GM04504 (cell line): ENCODE measurements at places on chromosomes 16 and 17.

GRCh38 chr17:77475016-77475976 is 334.5 kb downstream of the SEC14L1 start:
- DNase-seq, result peak; percentile 69

DNA sequence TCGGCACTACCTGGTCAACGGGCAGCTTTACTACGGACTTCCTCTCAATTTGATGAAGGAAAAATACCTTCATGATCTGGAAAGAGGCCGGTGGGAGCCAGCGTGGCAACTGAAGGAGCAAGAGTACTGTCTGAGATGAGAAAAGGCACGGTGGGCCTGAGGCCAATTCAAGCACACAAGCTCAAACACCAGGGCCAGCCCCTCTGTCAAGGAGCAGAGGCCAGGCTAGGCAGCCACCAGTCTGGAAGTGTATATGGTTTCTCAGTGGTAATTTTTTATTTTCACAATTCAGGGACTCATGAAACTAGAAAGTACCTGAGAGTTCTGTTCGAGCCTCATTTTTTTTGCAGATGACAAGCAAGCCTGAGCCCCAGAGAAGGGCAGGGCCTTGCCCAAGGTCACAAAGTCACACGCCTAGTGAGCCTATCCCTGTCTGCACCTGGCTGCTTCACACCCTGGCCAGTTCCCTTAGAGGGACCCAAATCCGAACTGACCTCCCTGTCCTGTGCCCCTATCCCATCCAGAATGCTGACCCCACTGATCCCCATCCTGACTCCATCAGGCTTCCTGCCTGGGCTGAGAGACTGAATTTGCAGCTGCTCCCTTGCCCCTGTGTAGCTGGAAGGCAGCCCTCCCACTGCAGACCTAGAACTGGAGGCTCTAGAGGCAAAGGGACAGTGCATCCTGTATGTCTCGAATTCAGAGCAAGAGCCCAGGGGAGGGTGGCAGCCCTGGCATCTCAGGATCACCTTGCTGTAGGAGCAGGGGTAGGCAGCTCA is 4.8 kb upstream of the TBX2 start:
- DNase-seq, result no peak

DNA sequence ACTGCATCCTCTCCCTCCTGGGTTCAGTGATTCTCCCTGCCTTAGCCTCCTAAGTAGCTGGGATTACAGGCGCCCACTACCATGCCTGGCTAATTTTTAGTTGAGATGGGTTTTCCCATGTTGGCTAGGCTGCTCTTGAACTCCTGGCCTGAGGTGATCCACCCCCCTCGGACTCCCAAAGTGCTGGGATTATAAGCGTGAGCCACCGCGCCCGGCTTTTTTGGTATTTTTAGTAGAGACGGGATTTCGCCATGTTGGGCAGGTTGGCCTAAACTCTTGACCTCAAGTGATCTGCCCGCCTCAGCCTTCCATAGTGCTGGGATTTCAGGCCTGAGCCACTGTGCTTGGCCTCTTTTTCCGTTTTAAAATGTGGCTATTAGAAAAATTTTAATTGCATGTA is 343.8 kb upstream of the RBFOX1 start:
- DNase-seq, result no peak

GRCh38 chr17:9522074-9522473 is 53.5 kb downstream of the STX8 start:
- DNase-seq, result no peak

GRCh38 chr17:65807361-65807760 is 245.9 kb upstream of the AXIN2 start:
- no peak for DNase-seq

- no peak for DNase-seq
Measured at GRCh38 chr17:16922386-16923096, 49.4 kb downstream of the TNFRSF13B start.

GRCh38 chr17:48113201-48113676 is 5.7 kb downstream of the SNX11 start:
- no peak for DNase-seq

- DNase-seq, result no peak
Measured at GRCh38 chr17:68539548-68540467, 27.6 kb downstream of the PRKAR1A start.

GRCh38 chr17:9401434-9401833 is 174.2 kb downstream of the STX8 start:
- DNase-seq, result no peak

- DNase-seq, result no peak
Measured at GRCh38 chr16:81137754-81138153, 41.6 kb upstream of the GCSH start.

DNA sequence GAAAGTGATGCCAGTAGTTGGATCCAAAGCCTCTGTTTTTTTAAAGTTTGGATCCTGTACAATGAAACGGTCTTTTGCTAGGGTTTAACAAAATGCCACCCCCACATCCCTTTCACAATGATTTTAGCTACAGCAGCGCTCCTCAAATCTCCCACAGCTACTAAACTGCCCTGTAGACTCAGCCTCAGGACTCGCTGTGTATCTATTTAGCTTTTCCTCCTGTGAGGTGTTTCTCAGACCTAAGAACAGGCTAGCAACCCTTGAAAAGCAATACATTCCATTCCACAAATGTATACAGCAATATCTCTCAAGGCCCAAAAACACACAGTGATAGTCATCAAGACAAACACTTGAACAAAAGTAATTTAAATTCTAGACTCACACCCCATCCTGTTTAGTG is 206.4 kb downstream of the ZFHX3 start:
- DNase-seq, result no peak

- no peak for DNase-seq
Measured at GRCh38 chr17:72432881-72433280, 312.1 kb downstream of the SOX9 start.

GRCh38 chr16:14232106-14232864 is 161.2 kb downstream of the MRTFB start:
- no peak for DNase-seq

- DNase-seq, result no peak
Measured at GRCh38 chr17:47317119-47317518, 6.6 kb upstream of the EFCAB13 start.

- DNase-seq, result no peak
Measured at GRCh38 chr17:57572600-57572999, 172.5 kb downstream of the CCDC182 start.

DNA sequence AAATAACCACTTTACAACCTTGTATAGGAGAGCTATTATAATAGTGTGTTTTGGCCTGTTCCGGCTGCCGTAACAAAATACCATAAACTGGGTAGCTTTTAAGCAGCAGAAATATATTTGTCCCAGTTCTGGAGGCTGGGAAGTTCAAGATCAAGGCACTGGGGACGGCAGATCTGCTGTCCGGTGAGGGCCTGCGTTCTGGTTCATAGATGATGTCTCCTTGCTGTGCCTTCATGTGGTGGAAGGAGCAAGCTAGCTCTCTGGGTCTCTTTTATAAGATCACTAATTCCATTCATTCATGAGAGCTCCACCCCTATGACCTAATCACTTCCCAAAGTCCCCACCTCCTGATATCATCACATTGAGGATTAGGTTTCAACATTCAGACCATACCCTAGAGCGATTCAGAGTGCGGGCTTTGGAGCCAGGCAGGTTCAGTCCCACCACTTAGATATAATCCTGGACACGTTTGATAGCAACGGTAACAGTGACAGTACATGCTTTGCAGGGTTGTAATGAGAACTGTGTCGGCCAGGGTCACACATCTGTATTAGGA is 76.2 kb upstream of the ZFHX3 start:
- no peak for DNase-seq

DNA sequence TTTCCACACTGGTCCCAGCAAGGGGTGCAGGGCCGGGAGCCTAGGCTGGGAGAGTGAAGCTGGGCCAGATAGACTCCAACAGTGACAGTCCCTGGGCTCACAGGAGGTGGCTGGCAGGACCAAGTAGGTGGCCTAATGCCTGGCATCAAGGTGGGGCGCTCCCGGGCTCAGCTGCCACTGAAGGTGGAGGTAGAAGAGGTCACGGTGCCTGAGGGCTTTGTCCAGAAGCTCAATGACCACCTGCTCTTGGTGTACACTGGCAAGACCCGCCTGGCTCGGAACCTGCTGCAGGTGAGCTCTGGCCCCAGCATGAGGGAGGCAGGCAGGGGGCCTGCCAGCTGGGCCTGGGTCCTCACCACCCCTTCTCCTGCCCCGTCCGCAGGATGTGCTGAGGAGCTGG is 23.8 kb downstream of the FCSK start:
- no peak for DNase-seq

DNA sequence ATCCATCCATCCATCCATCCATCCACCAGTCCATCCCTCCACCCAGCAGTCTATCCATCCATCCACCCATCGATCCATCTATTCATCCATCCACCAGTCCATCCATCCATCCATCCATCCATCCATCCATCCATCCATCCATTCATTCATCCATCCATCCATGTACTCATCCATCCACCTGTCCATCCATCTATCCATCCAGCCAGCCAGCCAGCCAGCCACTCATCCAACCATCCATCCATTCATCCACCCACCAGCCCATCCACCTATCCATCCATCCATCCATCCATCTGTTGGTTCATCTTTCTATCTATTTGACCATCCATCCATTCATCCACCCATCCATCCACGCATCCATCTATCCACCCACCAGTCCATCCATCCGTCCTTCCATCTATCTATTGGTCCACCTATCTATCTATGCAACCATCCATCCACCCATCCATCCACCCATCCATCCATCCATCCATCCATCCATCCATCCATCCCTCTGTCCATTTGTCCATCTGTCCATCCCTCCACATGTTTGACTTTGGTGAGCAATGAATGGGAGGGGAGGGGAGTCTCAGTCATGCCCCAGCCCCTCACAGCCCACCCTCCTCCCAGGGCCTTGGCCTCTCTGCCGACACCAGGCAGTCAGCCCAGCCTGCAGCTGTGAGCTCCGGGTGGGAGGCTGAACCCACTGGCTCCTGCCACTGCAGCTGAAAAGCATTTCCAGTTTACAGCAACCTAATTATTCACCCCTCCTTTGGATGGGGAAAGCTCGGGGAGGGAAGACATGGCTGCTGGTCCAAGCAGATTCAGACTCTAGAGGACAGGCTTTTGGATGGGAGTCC is 38.1 kb upstream of the SSTR5 start:
- DNase-seq, result no peak

DNA sequence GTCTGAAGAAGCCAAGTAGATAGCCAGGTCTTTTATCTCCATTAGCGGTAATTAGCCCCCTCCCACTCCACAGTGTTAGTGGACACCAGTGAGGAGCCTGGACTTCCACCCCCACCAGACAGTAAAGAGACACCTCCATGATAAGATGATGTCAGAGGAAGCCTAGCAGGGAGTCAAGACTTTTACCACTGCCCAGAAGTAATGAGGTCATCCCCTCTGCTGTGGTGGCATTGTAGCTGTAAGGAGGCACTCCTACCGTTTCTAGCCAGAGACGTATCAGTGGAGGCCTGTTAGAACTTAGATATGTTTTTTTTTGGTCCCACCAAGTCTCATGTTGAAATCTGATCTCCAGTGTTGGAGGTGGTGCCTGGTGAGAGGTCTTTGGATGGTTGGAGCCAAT is 38.1 kb downstream of the PIK3R5 start:
- DNase-seq, result no peak

- DNase-seq, result no peak
Measured at GRCh38 chr16:53482123-53482522, 20.9 kb downstream of the AKTIP start.

- no peak for DNase-seq
Measured at GRCh38 chr16:4420505-4421105, 4.2 kb upstream of the CORO7 start.

GRCh38 chr16:55475919-55476318 is 3.1 kb upstream of the MMP2 start:
- DNase-seq, result no peak

DNA sequence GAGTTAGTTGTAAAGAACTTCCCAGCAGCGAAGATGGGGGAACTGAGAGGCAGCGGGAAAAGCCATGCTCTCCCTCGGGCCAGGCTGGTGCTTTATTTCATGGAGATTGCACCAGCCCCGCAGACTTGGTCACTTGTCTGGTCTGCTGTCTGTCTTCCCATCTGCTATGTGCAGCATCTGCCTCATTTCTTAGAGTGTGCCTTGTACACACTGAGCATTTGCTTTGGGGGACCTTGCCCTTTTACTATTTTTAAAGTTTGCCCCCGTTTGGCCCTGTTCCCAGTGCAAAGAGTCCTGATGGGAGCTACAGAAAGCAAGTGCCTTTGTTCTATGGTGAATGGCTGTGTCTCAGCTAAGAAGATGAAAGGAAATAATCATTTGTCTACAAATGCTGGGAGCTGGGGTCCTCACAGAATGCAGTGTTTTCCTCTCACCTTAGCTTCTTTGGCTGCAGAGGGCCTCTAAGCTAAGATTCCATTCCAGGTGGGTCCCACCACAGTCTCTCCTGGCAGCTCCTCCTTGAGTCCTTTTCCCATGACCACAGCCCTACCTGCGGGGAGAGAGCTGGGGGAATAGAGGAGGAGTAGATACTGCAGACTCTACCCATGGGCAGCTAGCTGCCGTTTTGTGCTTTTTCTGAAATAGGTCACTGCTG is 25.1 kb upstream of the CNOT1 start:
- no peak for DNase-seq

DNA sequence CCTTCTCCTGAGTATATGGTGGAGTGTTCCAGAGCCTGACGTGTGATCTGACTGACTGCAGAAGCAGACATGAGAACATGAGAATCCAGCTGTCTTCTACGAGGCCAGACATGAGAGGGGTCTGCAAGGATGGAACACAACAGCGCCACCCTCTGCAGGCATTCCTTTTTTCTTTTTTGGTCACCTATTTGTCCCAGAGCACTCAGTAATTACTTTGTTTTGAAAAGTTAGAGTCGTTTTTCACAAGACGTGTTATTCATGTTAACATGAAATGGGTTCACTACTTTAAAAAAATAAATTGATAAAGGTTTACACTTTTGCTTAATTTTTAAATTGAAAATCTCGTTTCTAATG is 43.8 kb upstream of the ATP2A3 start:
- DNase-seq, result no peak

- DNase-seq, result no peak
Measured at GRCh38 chr17:53150101-53150698, 672.5 kb upstream of the KIF2B start.

DNA sequence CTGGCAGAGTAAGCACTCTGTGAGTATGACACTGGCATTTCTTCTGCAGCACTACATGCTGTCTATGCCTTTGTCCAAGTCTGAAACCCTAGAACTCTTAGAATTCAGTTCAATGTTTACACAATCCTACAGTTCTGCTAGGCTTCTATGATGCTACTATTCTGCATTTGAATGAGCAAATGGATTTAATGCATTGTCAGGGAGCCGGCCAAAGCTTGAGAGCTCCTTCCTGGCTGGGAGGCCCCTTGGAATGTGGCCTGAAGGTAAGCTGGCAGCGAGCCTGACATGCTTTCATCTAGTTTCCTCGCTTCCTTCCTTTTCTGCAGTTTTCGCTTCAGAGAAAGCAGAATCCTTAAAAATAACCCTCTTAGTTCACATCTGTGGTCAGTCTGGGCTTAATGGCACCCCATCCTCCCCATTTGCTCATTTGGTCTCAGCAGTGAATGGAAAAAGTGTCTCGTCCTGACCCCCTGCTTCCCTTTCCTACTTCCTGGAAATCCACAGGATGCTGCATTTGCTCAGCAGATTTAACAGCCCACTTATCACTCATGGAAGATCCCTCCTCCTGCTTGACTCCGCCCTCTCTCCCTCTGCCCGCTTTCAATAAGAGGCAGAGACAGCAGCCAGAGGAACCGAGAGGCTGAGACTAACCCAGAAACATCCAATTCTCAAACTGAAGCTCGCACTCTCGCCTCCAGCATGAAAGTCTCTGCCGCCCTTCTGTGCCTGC is at the start of gene CCL2:
CCL2 (plus strand) TSS at position 635 of the 730 bp plus-strand sequence; CDS start at position 700, 65 bp downstream.
- no peak for DNase-seq
